ENCODE measurements at places on chromosomes 12 and 14.
A peak's percentile ranks its signal among the peaks of the same experiment; 100 is the strongest.

GRCh38 chr12:114045349-114045748, 79.2 kb upstream of the RBM19 start:
- DNase-seq = no peak

DNA sequence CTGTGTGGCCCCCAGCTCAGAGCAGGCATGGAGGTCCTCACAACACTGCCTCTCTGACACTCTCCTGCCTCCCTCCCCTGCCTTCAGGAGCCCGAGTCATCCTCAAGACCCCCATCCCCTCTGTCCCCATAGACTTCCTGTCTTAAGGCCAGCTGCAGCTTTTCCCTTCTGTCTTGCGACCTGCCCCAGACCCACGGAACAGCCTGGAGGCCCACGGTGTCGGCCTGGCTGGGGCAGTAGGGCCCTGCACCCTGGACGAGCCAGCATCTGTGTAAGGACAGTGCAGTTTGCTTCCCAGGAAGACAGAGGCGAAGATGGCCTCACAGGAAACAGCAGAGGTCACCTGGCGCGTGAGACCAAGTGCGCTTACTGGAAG, 9.7 kb downstream of the TEDC1 start:
- DNase-seq = no peak

- DNase-seq = no peak
These were observed 542.7 kb downstream of the SLC16A7 start for GRCh38 chr12:60138526-60138925.

GRCh38 chr12:6936636-6937480, 6.8 kb upstream of the RNU7-1 start:
- peak; percentile 87 for DNase-seq

DNA sequence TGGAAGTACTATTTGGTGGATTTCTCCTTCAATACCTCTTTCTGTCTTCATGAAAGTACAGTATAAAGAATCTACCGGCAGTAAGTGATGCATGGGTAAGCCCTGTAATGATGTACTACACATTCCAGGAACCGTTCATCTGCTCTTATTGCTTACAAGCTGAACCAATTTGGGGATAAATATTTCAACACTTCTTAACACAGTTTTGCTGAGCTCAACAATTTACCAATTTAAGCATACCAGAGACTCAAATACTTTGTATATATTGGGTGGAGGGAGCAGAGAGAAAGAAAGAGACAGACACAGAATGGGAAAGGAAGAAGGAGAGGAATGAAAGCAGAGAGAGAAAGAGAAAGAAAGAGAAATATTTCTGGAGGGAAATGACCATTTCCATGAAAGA, 821.1 kb upstream of the FLRT2 start:
- no peak for DNase-seq

GRCh38 chr12:7656121-7656520, 9.6 kb downstream of the APOBEC1 start:
- DNase-seq = no peak

- DNase-seq = no peak
These were observed 69.8 kb upstream of the PYGL start for GRCh38 chr14:51014086-51014485.

DNA sequence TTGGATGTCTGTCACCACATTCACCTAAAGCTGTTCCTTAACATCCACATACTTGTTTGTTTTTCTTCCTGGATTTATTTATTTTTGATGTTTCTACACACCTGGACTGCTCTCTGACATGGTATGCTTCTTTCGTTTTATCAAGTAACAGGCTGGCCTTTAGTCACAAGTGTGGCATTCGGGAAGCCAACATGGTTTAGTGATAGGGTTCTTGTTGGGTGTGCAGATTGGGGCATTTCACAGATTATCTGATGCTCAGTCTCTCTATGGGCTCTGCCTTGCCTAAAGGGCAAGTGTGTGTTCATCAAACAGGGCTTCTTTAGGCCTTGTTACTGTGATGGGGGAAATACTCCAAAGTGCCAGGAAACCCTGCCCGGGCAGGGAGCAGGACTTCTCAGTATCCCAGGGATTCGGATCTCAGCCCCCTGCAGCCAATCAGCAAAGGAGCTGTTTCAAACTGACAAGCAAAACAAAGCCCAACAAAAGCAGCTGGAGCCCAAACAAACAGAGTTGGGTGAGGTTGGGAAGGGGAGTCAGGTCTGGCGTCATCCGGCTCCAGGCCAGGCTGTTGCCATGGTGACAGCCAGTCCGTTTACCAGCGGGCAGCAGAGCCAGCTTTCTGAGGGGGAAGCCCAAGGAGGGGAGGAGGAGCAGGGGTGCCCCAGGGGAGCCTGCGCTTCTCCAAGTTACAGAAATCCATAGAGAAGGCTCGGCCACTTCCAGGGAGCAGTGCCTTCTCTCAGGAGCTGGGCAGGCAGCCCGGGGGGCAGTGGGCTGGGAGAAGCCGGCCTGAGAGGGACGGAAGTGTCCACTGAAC, 31.9 kb downstream of the FOS start:
- DNase-seq = no peak

DNA sequence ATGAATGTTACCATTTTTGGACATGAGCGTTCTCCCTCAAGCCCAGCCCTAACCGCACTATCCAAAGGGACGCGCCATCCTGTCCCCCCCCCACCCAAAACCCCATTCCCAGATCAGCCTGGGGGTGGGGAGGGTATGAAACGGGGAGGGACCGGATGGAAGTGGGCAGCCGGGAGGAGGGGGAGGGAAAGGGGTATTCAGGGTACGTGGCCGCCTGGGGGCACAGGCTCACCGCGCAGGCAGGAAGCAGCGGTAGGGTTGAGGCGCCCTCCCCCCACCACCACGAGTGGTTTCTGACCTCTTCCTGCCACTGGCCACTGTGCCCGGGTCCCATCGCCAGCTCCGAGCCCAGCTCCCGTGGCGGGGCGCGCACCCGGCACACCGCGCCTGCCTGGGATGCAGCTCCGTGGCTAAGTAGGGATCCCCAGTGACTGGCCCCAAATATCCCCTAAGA, 1.4 kb downstream of the ACTN1 start:
- DNase-seq = peak; percentile 84

- no peak for DNase-seq
These were observed 58.0 kb upstream of the ELK3 start for GRCh38 chr12:96136161-96136560.

- DNase-seq = no peak
These were observed 124.4 kb upstream of the PRMT8 start for GRCh38 chr12:3366451-3367110.

GRCh38 chr14:61588419-61588901, 106.9 kb upstream of the HIF1A start:
- no peak for DNase-seq

GRCh38 chr12:29710104-29710503, 73.6 kb downstream of the TMTC1 start:
- peak; percentile 1 for DNase-seq

DNA sequence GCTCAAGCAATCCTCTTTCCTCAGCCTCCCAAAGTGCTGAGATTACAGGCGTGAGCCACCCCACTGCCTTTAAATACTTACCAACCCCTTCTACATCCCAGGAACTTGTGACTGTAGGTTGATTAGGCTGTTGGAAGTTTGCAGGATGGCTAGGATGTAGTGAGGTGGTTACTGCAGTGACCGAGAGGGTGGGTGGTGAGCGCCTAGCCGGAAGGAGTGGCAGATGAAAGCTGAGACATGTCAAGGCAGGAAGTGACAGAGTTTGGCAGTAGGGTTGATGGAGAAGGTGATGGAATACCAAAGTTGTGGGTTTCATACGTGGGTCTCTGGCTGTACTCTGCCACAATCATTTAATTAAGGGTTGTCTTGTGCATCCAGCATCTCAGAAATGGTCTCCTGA, 13.5 kb downstream of the B4GALNT3 start:
- DNase-seq = no peak

DNA sequence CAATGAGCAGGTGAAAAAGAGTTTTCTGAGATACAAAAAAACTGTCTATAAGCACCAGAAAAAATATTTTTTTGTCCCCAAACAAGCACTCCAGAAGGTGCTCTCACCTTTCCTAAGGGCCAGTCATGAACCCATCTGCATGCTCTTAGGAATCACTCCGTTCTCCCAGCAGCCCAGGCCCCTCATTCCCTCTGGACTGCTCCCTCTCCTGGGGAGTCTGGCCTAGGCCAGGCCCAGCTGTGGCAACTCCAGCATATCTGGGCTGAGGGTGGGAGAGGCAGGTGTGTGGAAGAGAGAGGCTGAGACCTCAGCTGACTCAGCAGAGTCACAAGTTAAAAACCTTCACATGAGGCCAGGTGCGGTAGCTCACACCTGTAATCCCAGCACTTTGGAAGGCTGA, 54.6 kb downstream of the TRAFD1 start:
- DNase-seq = no peak

DNA sequence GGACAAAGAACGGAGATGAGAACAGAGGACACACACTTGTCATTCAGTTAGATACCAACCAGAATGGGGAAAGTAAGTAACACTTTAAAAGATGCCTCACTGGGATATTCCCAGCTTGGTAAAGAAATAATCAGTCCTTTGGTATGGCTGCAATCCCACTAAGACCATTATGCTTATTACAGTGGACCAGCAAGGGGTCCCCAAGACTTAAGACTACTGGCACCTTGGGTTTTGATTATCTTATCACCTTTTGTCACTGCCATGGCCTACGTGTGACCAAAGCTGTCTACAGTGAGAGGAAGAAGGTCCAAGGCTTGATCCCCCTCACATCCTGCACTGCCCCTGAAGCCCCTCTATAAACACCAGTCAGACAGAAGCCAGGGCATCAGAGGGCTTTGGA, 65.8 kb downstream of the TRAFD1 start:
- DNase-seq = no peak

DNA sequence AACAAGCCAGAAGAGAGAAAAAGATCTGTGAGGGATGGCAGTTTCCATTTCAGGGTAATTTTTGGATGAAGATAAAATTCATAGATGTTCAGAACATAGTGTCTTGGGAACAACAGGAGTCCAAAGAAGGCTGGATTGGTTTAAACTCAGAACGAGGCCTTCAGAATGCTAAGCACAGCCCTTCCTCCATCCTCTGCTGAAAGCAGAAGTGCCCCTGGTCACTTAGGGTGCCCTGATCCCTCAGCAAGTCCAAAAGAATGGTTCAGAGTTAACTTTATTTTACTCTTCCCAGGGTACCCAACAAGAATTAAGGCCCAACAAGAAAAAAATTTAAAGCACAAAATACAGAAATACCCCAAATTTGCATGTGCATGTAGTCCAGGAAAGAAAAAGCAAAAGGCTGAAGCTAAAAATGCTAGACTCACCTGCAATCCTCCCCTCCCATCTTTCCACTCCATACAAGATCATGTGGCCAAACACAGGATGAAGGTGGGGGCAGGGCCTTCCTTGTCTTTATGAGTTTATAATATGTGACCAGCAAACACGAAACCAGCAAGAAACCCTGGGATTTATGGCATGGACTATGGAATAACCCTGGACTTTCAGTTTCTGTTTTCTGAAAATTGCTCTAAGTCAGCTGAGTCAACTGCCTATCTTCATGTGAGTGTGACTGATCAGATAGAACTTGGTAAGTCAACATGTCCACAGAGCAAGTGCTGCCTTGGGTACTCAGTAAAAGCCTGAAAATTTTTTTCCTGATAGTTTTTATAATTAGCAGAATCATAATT, 21.2 kb downstream of the MAX start:
- no peak for DNase-seq

DNA sequence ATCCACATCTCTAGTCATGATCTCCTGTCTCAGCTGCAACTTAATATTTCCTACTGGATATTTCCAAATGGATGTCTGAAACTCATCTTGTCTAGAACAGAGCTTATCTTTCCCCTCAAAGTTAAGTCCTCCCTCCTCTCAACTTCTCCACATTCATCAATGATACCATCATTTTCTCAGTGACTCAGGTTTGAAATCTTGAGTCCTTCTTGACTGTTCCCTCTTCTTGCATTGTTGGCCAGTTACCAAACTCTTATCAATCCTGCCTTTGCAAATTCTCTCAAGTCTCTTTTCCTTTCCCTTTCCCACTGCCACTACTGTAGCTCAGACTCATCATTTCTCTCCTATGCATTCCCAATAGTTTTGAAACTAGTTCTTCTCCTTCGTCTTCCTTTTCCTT, 14.3 kb upstream of the CHURC1 start:
- no peak for DNase-seq

DNA sequence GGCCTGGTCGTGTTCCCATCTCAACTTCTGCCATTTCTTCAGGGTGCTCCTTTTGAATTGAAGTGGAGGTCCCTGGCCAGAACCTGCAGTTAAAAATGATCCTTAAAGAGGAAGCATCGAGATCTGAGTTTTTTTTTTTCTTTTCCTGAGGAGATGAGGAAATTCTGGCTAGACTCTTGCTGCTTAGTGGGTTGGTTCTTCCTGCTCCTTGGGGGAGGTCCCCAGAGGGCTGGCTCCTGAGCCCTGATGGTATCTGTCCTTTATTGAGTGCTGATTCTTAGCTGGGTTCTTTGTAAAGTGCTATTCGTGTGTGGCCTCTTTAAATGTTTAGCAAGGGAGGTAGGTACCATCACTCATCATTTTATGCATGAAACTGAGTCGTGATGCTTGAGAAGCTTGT, 11.7 kb downstream of the PELI2 start:
- no peak for DNase-seq

DNA sequence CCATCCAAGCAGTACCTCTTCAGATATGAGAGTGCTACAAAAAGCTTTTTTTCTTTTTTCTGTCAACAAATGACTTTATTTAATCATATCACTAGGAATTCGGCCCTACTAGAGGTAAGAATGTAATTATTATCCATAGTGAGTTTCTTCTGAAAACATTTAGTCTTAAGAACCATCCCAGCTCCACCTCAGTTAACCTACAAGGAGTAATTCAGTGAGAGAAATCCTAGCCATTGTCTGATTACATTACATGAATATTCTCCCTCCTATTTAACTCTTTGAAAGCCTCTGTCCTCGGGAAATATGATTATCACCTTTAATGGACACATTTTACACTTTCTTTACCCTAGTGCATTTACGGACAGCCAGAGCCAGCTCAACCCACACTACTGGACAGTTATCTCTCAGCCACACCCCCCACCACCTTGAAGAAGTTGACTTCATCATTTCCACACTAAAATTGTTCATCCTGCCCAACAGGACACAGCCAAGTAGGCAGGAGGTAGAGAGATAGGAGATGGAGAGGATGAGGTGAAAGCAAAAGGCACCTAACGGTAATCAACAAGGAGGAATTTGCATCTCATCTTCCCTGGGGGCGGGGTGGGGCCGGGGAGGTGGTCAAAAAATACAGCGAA, 1.3 kb downstream of the PPFIA2 start:
- no peak for DNase-seq

DNA sequence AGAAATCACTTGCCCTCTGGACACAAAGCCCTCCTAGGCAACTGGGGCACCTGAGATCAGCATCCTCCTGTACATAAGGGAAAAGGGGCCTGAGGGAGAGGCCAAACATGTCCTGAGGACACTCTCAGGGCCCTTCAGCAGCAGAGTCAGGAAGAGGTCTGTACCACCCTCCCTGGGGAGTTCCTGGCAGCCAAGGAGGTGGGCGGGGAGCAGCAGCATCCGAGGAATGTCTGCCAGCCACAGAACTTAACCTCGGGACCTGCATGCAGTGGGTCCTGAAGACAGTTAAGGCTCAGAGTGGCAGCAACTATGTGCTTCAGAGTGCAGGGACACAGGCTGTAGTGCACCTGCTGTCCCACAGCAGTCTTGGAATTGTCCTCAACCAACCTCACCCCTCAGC, 62.1 kb downstream of the SPTB start:
- DNase-seq = no peak

All from activated CD8-positive, alpha-beta T cell treated with anti-CD3 and anti-CD28 coated beads for 36 hours (primary cell).